ENCODE measurements at places on chromosomes 13 and 19.

- no peak for DNase-seq
These were observed 1.0 kb downstream of the KDM4B start for GRCh38 chr19:4969772-4970531.

DNA sequence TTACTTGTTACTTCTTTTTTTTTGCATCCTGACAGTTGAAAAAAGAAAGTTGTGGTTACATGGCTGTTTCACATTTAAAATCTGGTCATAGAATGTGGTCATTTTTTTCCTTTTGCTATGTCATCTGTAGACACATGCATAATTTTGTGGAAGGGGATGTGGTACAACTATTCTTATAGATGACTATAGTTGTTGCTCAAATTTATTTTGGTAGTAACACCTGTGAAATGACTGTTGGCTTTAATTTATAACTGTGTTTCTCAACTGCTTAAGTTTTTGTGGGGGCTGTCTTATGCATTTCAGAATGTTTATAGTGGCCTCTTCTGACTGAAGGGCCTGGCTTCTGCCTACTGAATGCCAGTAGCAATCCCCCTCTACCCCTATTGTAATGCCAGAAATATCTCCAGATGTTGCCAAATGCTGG is 130.5 kb downstream of the PAN3 start:
- DNase-seq: no peak

- DNase-seq: no peak
These were observed at the start of gene ARHGAP35 for GRCh38 chr19:46860846-46861690. Gene ARHGAP35 (plus strand): TSS chr19:46860997. CDS start chr19:46918676, 57,679 bp downstream.

DNA sequence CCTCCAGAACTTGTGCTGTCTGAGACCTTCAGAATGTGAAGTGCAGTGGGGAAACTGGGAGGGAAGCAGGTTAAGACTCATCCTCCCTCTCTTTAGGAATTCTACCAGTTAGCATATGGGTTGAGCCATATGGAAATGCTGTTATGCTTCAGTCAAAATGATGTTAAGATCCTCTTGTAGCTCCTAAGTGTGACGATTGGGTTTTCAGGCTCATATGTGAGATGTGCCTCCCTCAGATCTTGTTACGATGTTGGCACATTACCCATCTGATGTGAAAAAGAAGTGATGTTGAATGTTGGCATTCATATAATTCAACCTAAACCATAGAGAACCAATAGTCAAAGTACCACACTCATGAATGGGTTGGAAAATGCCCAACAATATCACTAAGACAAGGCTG is 67.8 kb upstream of the IPO5 start:
- no peak for DNase-seq

- DNase-seq: no peak
These were observed 29.2 kb downstream of the TMTC4 start for GRCh38 chr13:100645382-100645781.

- DNase-seq: no peak
These were observed 79.8 kb upstream of the TNFSF11 start for GRCh38 chr13:42494157-42494556.

- no peak for DNase-seq
These were observed 107.0 kb upstream of the MCF2L start for GRCh38 chr13:112861876-112862615.

Data from CD8-positive, alpha-beta memory T cell (primary cell).